Pancreas (tissue), 10 donors: ENCODE measurements at places on chromosomes 16 and 17. TPM values are rescaled to one million over a fixed set of nuclear protein-coding genes. Genes with fewer than 3 reads are reported as not detected.

- DNase-seq, result no peak
Observed at GRCh38 chr17:29376667-29377270, 13.4 kb upstream of the TAOK1 start.

DNA sequence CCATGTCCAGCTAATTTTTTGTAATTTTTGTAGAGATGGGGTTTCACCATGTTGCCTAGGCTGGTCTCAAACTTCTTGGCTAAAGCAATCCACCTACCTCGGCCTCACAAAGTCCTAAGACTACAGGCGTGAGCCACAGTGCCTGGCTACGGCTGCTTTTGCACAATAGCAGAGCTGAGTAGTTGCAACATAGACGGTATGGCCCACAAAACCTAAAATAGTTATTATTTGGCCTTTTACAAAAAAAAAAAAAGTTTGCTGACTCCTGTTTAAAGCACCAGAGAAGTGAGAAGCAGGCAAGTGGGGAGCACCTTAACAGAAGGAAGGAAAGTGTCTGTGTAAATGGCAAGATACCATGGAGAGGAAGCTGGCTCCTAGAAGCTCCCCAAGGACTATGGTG, 5.3 kb upstream of the HSF5 start:
- DNase-seq, result no peak

DNA sequence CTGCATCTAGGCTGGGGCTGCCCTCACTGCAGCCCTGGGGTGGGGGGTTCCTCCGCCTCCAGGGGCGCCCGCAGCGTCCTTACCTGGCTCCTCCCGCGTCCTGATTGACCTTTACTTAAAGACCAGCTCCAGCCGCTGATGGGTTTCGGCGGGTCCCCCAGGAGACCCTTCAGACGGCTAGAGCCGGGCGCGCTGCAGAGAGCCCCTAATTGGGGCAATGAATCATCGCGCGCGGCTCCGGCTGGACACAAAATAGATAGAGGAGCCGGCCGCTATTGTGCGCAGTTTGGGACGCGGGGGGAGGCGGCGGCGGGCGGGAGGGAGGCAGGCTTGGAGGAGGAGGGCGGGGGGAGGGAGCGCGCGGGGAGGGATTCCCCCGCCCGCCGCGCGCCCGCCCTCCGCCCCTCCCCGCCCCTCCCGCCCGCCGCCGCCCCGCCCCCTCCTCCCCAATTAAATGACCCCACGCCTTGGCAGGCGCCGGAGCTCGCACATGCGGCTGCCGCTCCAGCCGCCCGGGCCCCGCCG, 56.5 kb upstream of the CIBAR2 start:
- no peak for DNase-seq

GRCh38 chr17:82101767-82102679, 4.0 kb upstream of the FASN start:
- no peak for DNase-seq

- DNase-seq, result no peak
Observed at GRCh38 chr17:47190770-47191169, 1.7 kb upstream of the CDC27 start.

DNA sequence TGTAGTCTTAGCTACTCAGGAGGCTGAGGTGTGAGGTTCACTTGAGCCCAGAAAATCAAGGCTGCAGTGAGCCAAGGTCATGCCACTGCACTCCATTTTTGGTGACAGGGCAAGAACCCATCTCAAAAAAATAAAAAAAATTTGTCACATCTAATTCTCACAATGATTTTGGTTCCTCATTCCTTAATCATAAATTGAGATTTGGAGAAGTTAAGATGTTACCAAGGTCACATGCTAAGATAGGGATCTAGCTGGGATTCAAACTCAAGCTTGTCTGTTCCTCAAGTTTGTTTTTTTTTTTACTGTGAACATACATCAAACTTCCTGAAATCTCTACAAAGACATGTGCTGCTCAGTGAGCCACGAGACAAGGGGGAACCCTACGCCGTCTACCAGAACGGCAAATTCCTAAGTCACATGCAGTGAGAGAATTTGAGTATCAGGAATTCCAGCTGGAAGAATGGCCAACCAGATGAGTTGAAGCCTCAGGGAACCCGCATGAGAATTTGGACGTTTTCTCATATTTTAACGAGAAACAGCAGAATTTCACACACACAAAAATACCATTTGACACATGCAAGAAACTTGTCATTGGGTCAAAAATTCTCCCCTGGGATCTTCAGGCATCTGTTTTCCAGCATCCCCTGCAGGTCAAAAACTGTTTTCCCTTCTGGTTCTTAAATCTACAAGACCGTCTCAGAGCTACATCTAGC, 414.1 kb upstream of the GOT2 start:
- no peak for DNase-seq

GRCh38 chr17:29294580-29294900, 592 bp upstream of the NUFIP2 start:
- DNase-seq, result no peak

The SLC52A1 gene
- not detected for polyA plus RNA-seq

The CES1 gene
- 34.8 TPM for polyA plus RNA-seq
